Astrocyte (in vitro differentiated cells and primary cell): ENCODE measurements at places on chromosomes 13 and 19. TPM values are rescaled to one million over a fixed set of nuclear protein-coding genes. Genes with fewer than 3 reads are reported as not detected.

DNA sequence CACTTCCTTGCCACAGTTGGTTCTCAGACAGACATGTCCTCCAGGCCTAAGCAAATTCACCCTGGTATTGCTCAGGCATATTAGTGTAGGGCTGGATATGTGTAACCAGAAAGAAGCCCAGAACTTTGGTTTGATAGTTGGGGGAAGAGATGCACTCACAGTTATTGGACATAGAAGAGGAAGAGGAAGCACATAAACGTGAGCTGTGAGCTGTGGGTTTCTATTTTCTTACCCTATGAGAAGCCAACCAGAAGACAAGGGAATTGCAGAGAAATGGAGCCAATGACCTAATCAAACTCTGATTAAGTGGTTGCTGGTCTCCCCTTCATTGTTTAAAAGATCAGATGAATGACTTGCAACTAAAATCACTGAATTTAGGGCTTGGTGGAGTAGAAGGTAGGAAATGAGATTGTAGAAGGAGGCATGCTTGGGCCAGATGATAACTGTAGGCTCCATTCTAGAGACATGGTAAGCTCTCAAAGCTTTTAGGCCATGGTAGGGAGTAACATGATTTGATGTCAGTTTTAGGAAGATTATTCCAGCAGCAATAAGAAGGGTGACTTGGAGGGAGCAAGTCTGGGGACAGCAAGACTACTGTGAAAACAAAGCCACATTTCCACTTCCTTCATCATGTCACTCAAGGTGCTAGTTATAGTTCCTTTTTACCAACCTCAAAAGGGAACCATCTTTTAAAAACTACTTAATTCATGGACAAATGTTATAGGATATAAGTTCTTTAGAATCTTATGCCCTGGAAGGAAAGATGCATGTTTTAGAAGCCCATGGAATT, 24.1 kb upstream of the WDFY2 start:
- no peaks in the 10 kb centered on the region for H3K27me3 ChIP-seq
- no peak overlapping the region for H3K27ac ChIP-seq
- peaks cover 16% of the 10 kb centered on the region for H3K4me1 ChIP-seq

DNA sequence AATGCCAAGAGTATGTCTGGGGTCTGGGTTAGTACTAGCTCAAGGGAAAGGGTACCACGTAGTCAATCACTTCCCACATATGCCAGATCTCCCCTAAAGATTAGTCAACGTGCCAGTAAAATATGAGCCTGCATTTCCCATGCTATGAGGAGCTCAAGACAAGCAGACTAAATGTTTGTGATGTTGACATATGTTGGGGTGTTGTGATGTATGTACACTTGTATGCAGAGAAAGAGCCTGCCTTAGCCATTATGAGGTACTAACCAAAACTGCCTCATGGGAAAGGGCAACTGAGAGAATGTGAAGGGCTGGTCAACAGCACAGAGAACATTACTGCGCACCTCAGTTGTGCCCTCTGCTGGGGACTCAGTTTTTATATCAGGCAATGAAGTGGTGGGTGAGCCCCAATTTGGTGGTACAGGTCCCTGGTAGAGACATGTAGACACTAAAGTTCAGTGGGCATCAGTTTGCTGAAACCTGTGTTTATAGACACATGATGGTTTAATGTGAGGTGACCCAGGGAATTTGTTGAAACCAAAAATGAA, 287.0 kb downstream of the DCT start:
- peaks cover 14% of the 10 kb centered on the region for H3K4me1 ChIP-seq
- H3K36me3 ChIP-seq = no peaks in the 10 kb centered on the region
- DNase-seq = no peak
- no peak overlapping the region for H3K27ac ChIP-seq
- H3K27me3 ChIP-seq = no peaks in the 10 kb centered on the region
- H3K4me3 ChIP-seq = no peak overlapping the region

Gene ERICH6B
- total RNA-seq = not detected in 2 replicates

DNA sequence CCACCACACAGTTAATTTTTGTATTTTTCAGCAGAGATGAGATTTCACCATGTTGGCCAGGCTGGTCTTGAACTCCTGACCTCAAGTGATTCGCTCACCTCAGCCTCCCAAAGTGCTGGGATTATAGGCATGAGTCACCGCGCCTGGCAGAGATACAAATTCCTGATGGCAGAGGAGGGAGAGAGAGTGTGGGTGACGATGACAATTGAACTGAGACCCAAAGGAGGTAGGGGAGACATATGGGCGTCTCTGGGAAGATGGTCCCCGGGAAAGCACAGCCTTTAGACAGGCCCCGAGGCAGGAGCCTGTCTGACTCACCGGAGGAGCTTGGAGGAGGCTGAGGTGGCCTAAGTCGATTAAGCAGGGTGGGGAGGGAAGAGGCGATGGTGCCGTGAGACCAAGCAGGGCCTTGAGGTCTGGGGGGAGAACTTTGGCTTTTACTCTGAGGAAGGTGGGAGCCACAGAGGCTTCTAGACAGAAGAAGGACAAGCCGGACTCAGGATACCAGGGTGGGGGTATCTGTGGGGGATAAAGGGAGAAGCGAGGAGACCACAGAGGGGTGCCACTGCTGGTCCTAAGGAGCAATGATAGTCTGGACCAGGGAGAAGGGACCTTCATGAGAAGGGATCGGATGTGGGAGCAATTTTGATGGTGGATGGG, 38.2 kb downstream of the ARRDC2 start:
- DNase-seq = peak; percentile 66
- H3K36me3 ChIP-seq = no peaks in the 10 kb centered on the region
- H3K27me3 ChIP-seq = peaks cover 9% of the 10 kb centered on the region
- no peak overlapping the region for H3K27ac ChIP-seq

GRCh38 chr13:75961911-75962310, 325.8 kb downstream of the LMO7 start:
- H3K36me3 ChIP-seq = no peaks in the 10 kb centered on the region
- no peaks in the 10 kb centered on the region for H3K4me1 ChIP-seq
- no peak overlapping the region for H3K4me3 ChIP-seq

- H3K36me3 ChIP-seq = no peaks in the 10 kb centered on the region
- H3K27me3 ChIP-seq = peaks cover 11% of the 10 kb centered on the region
- no peak for DNase-seq
- no peak overlapping the region for H3K27ac ChIP-seq
- no peak overlapping the region for H3K4me3 ChIP-seq
- H3K4me1 ChIP-seq = no peaks in the 10 kb centered on the region
Observed at GRCh38 chr19:46025835-46026234, 3.0 kb upstream of the PGLYRP1 start.

DNA sequence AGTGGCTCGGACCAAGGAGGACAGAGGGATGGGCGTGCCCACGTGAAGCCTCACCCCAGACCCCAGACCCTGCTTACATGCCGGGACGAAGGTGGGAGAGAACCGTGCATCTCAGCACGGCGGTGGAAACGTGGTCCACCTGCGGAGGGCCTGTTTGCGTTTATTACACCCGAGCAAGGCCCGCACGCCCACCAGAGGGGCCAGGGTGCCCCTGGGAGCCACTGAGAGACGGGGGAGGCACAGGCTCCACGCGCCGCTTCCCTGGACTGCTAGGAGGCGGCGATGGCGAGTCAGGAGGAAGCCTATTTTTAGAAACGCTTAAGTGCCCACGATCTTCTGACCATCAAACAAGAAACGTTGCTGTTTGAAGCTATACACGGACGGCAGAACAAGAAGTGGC, 80.7 kb downstream of the ATP11A start:
- no peak overlapping the region for H3K4me3 ChIP-seq
- DNase-seq = no peak
- no peaks in the 10 kb centered on the region for H3K36me3 ChIP-seq
